AG04449 (cell line): ENCODE measurements at places on chromosomes 1 and 21.
A peak's percentile ranks its signal among the peaks of the same experiment; 100 is the strongest.

DNA sequence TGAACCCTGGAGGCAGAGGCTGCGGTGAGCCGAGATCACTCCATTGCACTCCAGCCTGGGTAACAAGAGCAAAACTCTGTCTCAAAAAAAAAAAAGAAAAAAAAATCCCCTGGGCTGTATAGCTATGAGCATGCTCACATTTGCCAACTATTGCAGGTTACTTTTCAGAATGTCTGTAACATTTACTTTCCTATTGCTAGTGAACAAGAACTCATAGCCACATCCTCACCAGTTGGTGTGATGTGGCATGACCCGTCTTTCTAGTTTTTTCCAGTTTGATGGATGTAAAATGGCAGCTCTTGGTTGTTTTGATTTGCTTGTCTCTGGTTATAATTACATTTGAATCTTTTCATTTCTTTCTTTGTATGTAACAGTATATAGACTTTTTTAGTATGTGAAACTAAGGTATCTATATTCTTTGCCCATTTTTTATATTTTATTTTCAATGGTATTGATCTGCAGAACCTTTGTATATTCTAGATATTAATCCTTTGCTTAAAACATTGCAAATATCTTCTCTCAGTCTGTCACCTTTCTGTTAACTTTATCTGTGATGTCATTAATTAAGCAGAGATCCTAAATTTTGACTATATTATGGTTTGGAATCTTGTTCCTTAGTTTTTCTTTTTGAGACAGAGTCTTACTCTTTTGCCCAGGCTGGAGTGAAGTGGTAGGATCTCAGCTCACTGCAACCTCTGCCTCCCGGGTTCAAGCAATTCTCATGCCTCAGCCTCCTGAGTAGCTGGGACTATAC, 11.6 kb downstream of the MED18 start:
- DNase-seq = no peak

- no peak for DNase-seq
Measured at GRCh38 chr1:198300451-198300850, 143.7 kb downstream of the NEK7 start.

- DNase-seq = no peak
Measured at GRCh38 chr1:3345792-3346191, 108.7 kb upstream of the ARHGEF16 start.

DNA sequence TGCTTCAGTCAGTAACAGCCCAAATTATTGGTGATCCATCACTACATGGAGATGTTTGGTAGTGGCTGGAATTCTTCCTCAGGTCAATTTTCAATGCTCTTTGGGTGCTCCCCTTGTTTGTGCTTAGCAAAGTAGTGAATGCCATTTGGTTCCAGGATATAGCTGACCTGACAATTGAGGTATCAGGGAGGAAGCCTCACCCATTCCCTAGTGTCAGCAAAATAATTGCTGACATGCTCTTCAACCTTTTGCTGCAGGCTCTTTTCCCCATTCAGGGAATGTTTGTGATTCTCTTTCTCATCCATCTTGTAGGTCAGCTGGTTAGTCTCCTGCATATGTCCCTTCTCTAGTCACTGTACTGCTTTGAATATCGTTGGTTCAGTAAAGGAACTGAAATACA, 7.1 kb upstream of the OR10K1 start:
- DNase-seq = no peak

GRCh38 chr1:61131716-61132115, 49.4 kb downstream of the NFIA start:
- DNase-seq = no peak

GRCh38 chr1:31238986-31239613, 587 bp downstream of the NKAIN1 start:
- no peak for DNase-seq

- no peak for DNase-seq
Measured at GRCh38 chr1:213260311-213261075, 209.5 kb downstream of the RPS6KC1 start.

DNA sequence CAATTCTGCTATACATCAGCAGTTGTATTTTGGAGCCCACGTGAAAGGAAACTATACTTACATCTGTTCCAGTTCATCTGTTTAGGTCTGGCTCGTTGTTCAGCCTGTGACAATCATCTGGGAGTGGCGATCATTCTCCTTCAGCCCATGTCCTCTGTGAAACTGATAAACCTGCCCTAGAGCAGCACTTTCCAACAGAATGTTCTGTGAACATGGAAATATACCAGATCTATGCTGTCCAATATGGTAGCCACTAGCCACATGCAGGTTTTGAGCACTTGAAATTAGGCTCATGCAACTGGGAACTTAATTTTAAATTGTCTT, 24.5 kb upstream of the COQ8A start:
- DNase-seq = no peak

DNA sequence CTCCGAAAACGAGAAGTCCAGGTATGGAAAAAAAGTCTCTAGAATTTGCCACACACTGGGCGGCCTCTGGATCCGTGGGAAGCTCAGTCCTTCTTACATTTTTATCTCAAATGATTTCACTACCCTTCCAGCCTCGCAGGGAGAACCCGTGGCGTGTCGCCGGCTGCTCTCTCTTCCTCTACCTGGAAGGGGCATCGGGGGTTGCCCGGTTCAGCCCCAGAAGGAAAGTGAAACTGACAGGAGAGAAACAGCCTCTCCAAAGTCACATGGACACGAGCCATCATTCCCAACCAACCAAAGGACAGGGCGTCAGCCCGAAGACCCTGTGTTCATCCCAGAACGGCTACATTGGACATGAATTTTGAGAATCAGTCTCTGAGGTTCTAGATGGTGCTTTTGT, 182.5 kb downstream of the ADSS2 start:
- DNase-seq = no peak

- no peak for DNase-seq
Measured at GRCh38 chr1:151976015-151976343, 17.7 kb downstream of the S100A10 start.

DNA sequence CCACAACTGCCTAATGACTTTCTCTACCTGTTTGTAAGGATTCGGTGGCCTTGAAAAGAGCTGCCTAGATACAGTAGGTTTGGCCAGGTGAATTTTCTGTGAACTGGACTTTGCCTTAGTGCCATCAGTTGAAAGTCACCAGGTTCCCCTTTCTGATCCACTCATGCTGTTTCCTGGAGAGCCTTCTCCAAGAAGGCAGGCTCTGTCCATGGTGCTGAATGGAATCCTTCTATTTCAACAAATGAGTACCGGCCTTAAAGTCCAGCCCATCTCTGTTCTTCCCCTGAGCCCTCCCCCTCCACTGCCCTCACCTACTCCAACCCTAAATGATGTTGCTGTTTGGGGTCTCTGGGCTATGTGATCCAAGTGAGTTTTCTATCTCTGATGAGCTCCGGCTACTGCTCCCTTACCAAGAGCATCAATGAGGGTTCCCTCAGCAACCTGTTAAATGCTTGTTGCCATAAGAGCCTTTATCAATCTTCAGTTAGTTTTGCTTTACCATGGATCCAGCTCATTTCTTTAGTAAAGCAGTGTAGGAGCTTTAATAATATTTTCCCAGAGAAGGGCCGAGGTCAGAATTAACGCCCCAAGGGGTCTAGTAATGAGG, 500.4 kb downstream of the PTPRU start:
- DNase-seq = no peak

GRCh38 chr1:15152318-15153183, 996 bp upstream of the TMEM51 start:
- DNase-seq = peak; percentile 31
